ENCODE measurements at places on chromosomes 7 and 10.

DNA sequence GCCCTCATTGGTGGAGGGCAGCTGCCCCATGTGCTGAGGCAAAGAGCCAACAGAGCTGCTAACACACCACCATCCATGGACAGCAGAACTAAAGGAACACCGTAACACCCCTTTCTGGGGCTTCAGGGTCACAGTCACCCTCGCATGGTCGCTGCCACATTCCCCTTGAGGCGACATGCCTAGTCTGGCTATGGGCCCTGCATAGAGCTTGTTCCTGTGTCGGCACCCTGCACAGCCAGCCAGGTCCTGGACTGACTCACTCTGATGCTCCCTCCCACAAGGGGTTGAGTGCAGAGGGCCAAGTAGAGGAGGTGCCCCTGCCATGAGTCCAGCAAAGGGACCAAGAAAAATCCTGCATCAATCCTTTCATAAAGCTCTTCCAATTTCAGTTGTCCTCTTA is 77.8 kb downstream of the GNAT3 start:
- DNase-seq, result no peak

- no peak for DNase-seq
These were observed 740.5 kb downstream of the SORCS1 start for GRCh38 chr10:106424054-106424453.

GRCh38 chr10:29957907-29958331 is 101.5 kb downstream of the JCAD start:
- DNase-seq, result no peak

- peak; percentile 90 for DNase-seq
These were observed at the start of gene ORAI2 for GRCh38 chr7:102433219-102434038. Gene ORAI2, plus strand, starts transcription at chr7:102433575. Its CDS starts 5,382 bp downstream, at chr7:102438957.

DNA sequence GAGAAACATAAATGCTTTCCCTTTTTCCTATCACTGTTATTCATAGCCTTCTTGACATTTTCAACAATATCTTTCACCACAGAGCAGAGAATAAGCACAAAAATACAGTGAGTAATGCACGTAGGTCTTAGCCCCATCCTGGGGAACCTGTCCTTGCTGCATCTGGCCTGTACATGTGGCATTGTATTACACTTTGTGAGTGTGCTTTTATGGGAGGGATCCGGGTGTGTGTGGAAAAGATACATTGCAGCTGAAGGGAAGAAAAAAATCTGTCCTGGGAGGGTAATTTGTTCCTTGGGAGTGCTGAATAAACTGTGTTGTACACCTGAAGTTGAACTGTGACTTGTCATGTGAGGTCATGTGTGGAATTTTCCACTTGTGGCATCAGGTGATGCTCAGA is 422.7 kb upstream of the LRGUK start:
- no peak for DNase-seq

DNA sequence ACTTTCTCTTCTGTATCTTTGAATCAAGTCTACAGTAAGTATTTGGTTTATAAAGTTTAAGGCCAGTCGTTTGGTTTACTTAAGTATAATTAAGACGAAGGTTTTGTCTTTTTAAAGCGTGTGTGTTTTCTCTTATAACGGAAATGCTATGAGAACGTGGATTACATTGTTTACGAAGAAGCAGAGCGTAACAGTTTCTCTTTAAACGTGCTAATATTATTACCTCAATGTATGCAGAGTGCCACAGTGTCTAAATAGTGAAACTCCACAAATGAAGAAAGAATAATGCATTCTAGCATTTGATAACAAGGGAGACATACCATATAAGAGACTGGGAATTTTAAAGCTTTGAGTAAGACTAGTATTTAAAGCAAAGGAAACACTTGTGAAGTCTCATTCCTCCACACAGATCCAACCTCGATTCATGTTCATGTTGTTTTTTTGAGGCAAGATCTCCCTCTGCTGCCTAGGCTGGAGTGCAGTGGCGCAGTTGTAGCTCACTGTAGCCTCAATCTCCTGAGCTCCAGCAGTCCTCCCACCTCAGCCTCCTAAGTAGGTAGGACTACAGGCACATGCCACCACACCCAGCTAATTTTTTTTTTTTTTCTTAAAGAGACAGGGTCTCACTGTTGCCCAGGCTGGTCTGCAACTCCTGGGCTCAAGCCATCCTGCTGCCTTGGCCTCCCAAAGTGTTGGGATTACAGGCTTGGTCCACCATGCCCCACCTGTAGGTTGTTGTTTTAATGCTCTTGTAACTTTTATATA is 75.1 kb downstream of the ANKRD61 start:
- no peak for DNase-seq

DNA sequence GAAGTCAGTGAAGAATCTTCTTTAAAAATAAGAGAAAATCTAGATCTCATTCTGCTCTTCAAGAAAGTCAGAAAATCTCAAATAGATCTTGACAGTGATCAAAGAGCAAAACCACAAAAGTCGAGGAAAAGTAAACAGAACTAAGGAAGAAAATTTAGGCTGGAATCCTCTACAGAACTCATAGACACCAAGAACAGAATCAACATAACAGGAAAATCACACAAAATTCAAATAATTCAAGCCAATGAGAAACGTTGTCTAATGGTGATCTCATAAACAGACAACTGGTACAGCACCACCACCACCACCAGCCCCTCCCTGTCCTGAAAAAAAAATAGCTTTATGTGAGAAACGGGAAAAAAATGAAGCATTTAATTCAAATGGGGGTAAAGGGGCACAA is 6.9 kb downstream of the ITGB1 start:
- DNase-seq, result no peak

DNA sequence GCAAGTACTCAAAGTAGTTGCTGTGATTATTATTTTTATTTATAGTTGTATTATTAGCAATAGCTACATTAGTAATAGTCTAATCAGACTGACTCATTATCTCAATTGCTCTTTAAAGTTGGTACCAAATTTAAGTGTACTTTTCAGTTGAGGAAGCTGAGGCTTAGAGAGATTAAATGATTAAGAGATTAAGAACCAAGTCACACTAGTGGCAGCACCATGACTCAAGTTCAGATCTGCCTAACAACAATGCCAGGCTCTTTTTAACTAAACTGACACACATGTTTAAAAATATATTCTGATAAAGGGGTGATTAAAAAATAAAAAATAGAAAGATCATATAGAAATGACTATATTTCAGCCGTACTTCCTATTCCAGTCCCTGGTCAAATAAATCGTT is 42.0 kb downstream of the FZD1 start:
- DNase-seq, result no peak

- peak; percentile 67 for DNase-seq
These were observed 5.8 kb upstream of the GFRA1 start for GRCh38 chr10:116278846-116279245.

GRCh38 chr10:89540420-89540949 is 5.1 kb upstream of the SLC16A12 start:
- DNase-seq, result no peak

DNA sequence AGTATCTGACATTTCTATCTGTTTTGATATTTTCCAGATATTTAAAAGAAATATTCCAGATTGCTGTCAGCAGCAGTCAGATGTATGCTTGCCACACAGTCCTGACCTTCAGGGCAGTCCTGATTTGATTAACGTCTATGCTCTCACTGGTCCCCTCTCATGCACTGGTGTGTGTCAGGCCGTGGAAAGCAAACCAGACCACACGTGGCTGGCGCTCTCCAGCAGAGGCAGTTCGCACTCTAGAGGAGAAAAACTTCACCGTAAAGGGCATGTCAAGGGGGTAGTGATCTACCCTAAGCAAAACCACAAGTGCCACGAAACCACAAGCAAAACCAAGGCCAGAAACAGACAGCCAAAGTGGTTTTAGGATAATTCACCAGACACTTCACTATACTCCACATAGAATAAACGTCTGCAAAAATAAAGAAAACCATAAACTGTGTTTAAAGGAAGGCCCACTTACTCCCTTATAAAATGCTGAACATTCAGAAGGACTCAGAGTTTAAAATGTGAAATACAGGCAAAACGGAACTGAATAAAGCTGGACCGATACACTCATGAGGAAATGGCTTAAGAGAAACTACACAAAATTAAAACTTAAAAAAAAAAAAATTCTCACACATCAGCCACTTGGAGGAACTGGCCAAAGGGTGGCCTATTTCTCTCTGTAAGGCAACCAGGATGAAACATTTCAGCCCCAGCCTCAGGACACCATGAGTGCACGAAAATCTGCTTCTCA is 26.4 kb downstream of the PARP12 start:
- DNase-seq, result no peak

DNA sequence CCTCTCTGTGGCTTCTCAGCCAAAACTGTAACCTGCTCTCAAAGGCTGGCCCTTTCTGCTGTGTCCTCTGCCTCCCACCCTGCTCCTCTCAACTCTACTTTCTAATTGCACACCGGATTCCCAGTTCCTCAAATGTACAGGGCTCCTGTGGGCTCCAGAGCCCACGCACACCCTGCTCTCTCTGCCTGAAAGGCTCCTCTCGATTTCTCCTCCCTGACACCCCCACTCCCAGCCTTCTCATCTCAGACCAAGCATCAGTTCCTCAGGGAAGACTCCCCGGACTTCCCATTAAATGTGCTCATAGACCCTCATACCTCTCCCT is 111.7 kb upstream of the STEAP1B start:
- DNase-seq, result no peak

All from ecto neural progenitor cell (in vitro differentiated cells).